Putamen (tissue), 1 donor: ENCODE measurements at places on chromosomes 7 and 10.

- DNase-seq: no peak
These were observed 96.4 kb downstream of the MARCHF5 start for GRCh38 chr10:92387289-92387940.

DNA sequence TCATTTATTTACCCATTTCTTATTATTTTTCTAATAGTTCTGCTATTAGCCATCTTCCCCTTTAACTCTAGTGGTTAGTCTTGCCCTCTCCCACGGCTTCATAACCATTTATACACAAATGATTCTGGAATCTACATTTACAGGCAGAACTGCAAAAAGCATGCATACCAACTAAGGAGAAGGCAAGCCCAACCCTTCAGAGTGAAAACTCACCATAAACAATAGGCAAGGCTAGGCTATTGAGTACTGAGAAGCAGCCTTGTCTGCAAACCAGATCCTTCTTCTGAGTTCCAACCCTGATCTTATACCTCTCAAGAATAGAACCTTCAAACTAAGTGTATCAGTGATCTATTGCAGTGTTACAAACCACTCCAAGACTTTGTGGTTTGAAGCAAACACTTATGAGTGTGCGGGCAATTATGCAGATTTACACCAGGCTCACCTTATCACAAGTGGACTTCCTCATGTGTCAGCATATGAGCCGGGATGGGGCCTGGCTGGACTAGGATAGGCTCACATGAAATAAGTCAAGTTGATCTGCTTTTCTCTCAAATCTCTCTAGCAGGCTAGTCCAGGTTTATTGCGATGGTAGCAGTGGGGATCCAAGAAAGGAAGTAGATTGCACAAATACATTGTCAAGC is 896.9 kb upstream of the PHF14 start:
- no peak for DNase-seq

- no peak for DNase-seq
These were observed 173.5 kb downstream of the TSPAN12 start for GRCh38 chr7:120684463-120684862.

DNA sequence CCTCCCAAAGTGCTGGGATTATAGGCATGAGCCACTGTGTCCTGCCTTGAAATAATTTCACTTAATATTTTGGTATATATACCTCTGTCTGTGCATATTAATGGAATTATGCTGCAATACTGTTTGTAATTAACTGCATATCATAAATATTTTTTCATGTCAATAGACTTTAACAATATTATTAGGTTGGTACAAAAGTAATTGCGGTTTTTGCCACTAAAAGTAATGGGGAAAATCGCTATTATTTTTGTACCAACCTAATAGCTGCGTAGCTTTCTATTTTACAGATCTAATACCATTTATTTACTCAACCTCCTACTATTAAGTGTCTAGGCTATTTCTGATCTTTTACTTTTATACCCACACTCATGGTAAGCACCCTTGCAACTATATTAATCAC is 3.9 kb upstream of the PDE6C start:
- DNase-seq: no peak

DNA sequence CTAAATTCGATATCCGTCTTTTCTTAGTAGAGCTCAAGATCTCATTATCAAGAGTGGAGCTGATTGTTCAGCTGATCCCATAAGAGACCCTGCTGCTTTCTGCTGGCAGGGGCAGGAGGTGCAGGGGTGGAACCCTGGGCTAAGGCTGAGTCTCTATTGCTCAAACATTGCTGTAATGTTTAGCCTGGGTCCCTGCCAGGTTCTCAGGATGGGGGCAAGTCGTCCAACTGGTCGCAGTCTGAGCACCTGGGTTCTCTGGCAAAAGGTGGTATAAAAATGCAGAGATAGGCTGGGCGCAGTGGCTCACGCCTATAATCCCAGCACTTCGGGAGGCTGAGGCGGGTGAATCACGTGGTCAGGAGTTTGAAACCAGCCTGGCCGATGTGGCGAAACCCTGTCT is 62.0 kb upstream of the NRBF2 start:
- DNase-seq: no peak

DNA sequence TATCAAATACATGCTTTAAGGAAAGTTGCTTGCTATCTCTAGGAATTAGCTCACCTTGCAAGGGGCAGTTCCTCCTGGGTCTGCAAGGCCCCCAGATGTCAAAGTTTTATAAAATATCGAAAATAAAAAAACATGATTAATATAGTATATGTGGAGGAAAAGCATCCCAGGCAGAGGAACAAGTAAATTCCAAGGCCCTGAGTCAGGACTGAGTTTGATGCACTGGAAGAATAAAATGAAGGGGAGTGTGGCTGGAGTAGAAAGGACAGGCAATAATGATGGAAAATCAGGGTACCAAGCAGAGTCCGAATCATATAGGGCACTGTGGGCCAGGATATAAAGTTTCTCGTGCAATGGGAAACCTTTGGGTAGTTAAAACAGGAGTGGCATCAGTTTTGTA is 112.4 kb upstream of the EEPD1 start:
- no peak for DNase-seq

GRCh38 chr7:87877366-87878040 is 1.2 kb downstream of the DBF4 start:
- DNase-seq: no peak

DNA sequence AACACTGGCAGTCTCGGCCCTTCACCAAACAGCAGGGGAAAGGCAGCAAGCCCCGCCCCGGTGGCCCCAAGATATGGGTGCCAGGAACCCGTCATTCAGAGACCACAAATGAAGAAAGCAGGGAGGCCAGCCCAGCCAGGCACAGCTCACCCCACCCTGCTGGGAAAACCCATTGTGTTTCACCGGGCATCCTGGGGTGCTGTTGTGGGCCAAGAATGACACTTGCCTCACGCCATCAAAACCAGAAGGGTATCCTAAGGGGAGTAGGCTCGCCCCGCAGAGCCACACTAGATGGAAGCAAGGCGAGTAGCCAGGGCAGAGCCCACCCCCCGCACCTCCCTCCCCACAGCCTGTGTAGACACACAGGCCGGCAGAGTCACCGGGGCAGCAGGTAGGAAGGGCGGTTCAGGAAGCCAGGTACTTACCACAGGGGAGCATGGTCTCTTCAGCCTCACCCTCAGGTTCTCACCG is 72.5 kb upstream of the KCNMA1 start:
- no peak for DNase-seq

DNA sequence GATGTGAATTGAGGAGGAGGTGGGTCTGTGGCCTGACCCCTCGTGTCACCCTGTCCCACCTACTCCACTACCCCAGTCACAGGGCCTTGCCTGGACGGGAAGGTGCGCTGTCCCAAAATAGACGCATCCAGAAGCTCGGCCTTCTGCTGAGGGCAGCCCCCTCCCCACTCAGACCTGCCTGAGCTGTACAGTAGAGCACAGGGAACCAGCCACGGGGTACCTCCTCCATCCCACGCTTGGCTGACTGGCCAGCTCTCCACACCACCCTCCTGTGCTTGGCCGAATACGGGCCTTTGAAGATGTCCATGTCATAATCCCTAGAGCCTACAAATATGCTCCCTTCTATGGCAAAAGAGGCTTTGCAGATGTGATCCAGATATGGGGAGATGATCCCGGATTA is 88.3 kb downstream of the CHST15 start:
- no peak for DNase-seq

DNA sequence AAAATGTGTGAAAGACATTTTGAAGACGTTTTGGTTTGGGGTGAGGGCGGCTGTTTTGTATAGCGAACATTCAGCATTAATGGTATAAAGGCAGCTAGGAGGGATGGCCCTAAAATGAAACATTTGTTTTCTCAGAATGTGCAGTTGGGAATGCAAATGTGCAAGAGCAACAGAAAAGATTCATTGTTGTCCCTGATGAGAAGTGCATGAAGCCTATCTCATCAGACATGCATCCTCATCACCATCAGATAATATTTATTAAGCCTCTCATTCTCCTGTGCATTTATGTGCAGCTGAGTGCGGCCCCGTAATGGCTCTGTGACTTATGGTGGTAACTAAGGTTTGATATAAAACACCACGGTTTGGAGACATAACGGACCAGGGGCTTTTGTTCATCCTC is 199.5 kb downstream of the GFRA1 start:
- DNase-seq: peak; percentile 12

GRCh38 chr10:17025444-17026295 is 103.9 kb downstream of the CUBN start:
- no peak for DNase-seq

DNA sequence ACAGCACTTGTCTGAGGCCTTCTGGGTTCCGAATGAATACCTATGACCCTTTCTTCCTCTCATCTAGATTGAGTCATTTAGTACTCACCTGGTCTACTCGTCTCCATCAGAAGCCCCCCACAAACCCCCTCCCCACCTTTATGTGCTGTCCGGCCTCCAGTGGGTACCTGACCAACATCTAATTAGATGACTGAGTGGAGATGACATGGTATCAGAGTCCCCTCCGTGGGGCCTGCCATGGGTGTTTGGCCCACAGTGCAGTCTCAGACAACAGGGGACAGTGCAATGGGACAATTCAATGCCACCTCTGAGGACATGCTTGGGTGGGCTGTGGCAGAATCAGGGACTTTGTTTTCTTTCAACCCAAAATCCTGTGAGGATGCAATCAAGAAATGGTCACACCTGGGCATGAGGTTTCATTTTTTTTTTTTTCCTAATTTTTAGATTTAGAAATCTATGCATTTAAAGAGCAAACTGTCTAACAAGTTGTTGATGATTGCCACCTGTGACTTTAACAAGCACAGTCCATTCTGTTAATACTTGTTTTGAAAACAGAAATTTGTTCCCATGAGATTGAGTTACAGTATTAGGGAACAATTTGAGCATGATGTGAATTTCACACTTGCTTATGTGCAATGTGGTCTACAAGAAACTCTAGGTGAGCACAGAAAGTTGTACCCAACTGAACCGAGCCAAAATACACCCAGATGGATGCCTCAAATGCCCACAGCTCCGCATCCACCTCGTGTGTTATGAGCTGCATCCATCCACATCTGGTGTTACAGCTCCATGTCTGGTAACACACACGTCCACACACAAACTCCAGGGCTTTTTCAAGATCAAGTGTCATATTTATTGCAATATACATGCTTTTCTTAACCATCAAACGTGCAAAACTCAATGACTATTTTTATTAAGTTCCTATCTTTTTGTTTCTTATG is 27.5 kb downstream of the GPRIN2 start:
- DNase-seq: no peak

- no peak for DNase-seq
These were observed 24.6 kb upstream of the GTPBP4 start for GRCh38 chr10:963655-964054.

GRCh38 chr7:83366629-83367028 is 203.9 kb upstream of the PCLO start:
- no peak for DNase-seq

GRCh38 chr7:157136372-157136771 is 2.4 kb upstream of the UBE3C start:
- no peak for DNase-seq

DNA sequence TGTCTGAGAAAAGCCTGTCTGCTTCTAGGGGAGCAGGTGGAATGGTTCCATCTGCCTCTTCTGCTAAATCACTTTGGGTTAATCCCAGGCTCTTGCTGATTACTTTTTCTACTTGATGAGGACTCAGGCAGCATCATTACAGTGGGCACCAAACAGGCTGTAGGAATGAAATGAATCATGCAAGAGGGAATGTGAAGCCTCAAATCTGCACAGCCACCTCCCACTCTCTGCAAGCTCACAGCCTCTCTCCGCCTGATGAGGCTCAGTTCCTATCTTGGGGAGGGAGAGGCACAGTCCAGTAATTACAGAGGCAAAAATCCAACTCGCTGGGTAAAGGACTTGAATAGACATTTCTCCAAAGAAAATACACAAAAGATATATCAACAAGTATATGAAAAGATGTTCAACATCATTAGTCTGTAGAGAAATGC is 34.0 kb downstream of the HSPA12A start:
- no peak for DNase-seq

GRCh38 chr10:43308986-43309385 is 42.1 kb upstream of the RASGEF1A start:
- DNase-seq: peak; percentile 53

- no peak for DNase-seq
These were observed 32.5 kb downstream of the GNA12 start for GRCh38 chr7:2811476-2812113.

GRCh38 chr7:100570954-100571828 is 2.5 kb downstream of the SAP25 start:
- DNase-seq: no peak

- no peak for DNase-seq
These were observed 108.9 kb downstream of the ITGB8 start for GRCh38 chr7:20439416-20440185.

GRCh38 chr10:87598700-87599099 is 61.0 kb upstream of the PAPSS2 start:
- peak; percentile 28 for DNase-seq

- DNase-seq: no peak
These were observed 99.3 kb downstream of the KAT6B start for GRCh38 chr10:74925708-74926107.

- no peak for DNase-seq
These were observed 100.1 kb downstream of the XPNPEP1 start for GRCh38 chr10:109823196-109823595.

DNA sequence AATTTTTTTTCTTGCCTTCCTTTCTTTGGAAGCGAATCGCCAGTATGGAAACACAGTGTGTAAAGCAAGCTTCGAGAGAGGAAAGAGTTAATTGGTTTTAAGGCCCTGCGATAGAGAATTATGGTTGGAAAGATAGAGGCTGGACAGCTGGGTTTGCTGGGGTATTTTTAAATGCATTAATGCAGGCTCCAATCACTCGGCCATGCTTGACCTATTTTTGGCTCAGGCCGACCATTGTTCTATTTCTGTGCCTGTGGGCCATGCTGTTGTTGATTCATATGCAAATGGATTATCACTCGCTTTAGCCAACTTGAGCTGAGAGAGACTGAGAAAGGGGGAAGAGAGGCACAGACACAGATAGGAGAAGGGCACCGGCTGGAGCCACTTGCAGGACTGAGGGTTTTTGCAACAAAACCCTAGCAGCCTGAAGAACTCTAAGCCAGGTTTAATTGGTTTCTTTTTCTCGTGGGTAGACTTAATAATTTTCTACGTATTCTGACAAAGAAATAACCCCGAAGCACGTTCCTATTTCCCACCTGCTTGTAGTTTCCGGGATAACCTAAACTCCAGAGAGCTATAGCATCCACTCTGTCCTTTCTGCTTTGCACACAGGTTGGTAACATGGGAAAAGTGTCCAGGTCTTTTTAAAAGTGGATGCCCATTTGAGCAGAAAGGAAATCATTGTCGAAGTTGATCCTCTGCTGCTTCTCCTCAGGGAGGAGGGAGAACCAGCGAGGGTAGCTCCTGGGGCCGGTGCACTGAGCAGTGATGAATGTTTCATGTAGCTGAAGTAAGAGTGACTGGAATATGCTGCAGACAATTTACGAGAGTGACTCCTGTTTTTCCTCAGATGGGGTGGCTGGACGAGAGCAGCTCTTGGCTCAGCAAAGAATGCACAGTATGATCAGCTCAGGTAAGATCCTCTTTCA is at the start of gene HDAC9:
Gene HDAC9 (plus strand): TSS at position 338 of the 929 bp plus-strand sequence. CDS start 554 bp downstream, at position 892.
- DNase-seq: peak; percentile 84
